ENCODE measurements at places on chromosomes 7 and 10.

DNA sequence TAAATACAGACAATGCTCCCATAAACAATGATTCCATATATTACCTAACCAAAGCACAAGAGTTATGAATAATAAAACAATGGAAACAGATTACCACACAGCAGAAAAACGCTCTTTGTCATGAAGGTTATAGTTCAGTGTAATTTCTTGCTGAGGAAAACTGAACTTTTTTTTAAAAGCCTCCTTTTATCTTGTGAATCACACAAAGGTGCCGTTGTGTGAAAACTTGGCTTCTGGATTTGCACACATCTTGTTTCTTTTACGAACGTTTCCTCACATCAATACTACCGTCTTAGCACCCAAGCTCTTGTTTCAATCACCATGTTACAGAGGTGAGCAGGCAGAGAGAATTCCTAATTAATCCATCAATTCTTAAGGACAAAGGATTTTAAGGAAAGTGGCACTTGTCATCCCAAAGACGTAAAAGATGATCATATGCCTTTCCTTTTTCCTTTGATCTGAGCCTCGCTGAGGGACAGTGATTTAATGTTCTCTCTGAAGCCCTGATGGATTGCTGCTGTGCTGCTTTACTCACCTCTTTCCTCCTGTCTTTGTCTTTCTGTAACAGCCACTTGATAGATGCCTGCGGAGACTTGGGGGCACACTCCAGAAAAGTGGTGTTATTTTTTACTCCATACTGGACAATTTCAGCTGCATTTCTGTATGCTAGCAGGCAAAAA is 110.1 kb downstream of the CD36 start:
- DNase-seq: no peak

DNA sequence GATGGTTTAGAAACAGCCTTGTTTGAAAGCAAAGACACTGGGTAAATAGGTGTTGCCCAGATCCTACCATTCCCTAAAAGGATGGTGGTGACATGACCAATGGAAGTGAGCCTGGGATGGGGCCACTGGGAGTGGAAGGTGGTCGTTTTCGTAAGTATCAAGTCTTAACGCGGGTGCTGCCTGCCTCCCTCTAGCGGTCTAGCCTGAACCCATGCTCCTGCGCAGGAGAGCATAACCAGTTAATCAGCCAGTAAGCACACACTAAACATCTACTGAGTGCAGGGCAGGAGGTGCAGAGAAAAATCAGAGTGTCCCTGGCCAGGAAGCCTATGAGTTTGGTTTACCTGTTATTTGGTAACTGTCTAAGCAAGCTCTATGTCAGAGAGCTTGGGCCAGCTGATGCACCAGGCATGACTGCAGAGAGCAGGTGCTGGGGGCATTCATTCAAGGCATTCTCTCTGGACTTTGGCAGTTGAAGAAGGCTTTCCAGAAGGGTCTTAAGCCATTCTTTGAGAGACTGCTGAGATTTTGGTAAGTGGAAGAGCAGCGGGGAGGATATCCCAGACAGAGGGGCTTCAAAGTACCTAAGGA is 930 bp downstream of the GARIN1A start:
- DNase-seq: no peak

DNA sequence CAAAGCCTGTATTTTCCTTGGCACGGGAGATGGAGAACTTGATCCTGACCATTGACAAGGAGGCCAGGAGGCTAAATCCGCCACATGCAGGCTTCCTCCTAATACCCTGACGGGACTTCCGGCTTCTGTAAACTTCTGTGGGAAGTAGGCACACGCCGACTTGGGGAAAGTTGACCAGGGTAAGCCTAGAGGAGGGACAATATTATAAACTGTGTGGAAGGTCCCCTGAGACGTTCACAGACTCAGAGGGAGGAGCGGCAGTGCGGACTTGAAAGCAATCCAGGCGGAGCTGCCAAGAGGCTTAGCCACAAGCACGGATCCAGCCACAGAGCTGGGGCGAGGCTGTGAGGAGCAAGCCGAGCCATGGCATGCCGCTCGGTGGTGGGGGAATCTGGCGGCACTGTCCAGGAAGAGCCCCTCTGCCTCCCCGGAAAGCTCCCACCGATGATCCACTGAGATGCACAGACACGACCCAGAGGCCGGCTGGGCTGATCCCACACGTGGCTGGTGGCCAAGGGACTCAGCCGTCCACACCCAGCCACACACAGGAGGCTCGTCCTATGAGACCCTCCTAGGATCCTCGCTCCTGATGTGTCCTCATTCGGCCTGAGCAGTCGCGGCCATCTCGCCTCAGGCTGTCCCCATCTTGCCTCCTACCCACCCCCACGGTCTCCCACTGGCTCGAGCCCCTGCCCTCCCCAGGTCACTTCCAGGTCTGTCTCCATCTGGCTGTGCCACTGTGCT is 40.0 kb upstream of the INSIG1 start:
- DNase-seq: no peak

DNA sequence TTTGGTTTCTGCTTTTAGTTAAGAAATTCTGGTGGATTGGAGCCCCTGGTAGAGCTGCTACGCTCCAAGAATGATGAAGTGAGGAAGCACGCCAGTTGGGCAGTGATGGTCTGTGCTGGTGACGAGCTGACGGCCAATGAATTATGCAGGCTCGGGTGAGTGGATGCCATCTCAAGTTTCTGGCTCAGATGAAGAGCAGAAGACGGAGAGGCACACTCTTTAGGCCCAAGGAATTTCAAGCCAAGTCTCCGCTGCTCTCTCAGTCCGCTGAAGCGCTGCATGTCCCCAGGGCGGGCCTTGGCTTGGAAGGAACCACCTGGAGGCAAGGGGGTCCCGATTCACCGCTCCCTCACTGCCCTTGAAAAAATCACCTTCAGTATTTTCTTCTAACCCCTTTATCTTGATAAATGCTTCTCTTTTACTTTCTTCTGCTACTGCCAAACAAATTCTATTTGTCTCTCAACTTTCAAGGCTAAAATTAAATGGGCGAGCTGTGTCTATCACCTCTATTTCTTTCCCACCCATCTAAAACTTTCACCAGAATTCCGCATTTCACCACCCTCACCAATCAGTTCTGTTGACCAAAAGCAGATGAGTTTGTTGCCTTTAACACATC is 74.2 kb downstream of the ARMC3 start:
- DNase-seq: no peak

GRCh38 chr10:19705250-19705649 is 111.0 kb upstream of the PLXDC2 start:
- DNase-seq: no peak

DNA sequence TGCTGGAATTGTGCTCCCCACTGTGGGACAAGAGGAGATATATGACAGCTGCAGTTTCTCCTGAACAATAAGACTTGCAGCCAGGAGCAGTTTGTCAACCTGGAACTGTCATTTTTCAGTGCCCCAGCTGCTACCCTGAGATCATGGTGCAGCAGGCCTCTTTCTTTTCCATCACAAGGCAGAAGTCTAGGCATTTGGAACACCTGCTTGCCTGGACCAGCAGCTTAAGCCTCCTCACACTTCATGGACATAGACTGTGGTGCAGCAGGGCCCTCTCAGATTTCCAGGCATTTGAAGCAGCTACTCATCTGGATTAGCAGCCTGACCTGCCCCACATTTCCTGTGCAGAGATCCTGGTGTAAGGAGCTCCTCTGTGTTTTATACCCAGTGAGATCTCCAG is 450.7 kb upstream of the TEX47 start:
- DNase-seq: no peak

GRCh38 chr7:29639886-29640595 is 76.4 kb downstream of the PRR15 start:
- no peak for DNase-seq

- DNase-seq: no peak
These were observed 313.2 kb downstream of the AHR start for GRCh38 chr7:17611611-17612010.

DNA sequence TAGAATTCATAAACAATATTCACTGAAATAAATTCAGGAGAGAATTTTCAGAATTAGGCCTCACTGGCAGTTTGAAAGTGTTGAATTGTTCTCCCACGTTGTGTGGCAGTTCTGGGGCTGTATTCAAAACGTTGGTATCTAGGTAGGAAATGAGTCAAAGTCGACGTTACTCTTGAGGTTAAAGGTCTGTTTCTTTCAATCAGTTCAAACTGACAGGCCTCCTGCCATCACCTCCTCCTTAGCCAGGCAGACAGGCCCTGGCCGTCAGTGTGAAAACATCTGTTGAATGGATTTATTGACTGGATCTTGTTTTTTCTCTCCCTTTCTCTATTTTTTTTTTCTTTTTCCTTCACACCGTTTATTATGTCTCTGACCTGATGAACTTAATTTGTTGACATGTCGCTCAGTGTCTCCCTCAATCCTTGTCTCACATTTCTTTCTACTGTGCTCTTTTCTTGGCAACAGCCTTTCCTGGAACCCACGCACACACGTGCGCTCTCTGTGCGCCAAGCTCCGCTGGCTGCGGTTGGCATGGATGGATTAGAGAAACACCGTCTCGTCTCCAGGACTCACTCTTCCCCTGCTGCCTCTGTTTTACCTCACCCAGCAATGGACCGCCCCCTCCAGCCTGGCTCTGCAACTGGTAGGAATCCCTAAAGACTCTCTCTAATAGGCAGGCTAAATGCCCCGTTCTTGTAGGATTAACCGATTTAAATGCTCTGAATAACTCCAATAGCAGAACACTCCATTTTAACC is 231.7 kb downstream of the HDAC9 start:
- no peak for DNase-seq

- no peak for DNase-seq
These were observed 93.1 kb upstream of the HABP2 start for GRCh38 chr10:113459626-113460280.

DNA sequence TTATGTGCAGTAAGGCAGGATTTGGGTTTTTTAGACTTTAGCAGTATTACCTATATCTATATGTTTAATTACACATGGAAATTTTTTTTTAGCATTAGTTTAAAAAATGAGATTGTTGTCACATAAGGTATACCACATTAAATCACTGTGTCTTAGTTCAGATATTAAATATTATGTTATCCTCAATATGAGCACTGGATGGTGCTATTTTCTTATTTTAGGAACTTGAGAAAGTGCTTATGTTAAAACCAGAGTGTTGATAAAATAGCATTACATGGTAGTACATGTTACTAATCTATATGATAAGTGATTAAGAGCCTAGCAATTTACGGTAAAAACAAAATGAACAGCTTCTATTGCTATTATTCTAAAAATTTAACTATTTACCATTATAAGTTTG is 28.8 kb downstream of the MIOS start:
- no peak for DNase-seq

- no peak for DNase-seq
These were observed 436.8 kb upstream of the GALNT17 start for GRCh38 chr7:70694971-70695794.

DNA sequence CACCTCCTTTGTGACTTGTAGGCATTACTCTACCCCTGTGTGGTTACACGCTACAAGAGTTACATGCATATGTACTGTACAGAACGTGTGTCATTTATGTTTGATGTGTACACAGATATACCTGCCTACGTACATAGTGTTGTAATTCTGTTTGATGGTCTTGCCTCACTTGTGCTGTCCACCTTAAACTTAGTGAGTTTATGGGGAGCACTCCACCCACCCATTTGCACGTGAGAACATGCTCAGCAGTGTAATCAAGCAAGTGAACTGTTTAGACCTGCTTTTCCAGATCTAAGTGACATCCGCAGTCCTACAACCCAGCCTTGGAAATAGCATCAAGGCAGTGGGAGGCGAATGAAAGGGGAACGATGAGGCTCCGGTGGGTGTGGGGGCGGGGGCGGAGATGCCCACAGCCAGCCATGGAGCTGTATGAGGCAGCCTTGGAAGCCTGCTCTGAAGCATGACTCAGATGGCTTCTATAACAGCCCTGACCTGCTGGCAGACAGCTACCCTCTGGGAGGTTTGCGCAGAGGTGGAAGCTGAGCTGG is 52.1 kb downstream of the SUFU start:
- no peak for DNase-seq

Data from NCI-H524 treated with DMSO at 0.1 percent for 48 hours (cell line).